ENCODE measurements at places on chromosomes 16 and 17.

GRCh38 chr16:75114179-75114945 is 2.2 kb downstream of the LDHD start:
- no peak for DNase-seq

DNA sequence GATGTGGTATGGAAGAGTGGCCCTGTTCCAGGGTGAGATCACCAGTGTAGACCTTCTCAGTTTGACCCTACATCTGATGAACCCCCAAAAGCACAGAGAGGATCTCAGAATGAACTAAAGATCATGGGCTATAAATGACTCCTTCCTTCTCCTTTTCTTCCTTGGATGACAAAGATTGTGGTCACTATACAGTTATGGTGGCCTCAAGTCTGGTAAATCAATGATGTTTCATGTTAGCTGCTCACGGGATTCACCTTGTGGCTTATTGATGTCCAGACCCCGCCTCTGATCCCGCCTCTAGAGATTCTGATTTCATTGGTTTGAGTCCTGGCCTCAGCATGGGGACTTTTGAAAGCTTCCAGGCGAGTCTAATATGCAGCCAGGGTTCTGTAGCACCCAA is 112.2 kb downstream of the PITPNC1 start:
- no peak for DNase-seq

GRCh38 chr17:1604831-1605528 is 23.7 kb downstream of the SLC43A2 start:
- DNase-seq = no peak

DNA sequence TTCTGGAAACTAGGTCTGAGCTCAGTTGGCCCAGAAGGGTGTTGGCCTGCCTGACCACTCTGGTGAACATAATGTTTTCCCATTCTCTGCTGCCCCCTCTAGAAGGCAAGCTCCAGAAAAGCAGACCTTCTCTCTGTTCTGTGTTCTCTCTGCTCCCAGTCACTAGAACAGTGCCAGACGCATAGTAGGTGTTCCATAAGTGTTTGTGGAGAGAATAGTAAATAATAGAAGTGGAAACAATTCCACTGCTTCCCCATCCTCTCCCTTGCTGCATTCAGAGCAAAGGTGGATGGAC is 32.2 kb upstream of the ETV4 start:
- DNase-seq = no peak

DNA sequence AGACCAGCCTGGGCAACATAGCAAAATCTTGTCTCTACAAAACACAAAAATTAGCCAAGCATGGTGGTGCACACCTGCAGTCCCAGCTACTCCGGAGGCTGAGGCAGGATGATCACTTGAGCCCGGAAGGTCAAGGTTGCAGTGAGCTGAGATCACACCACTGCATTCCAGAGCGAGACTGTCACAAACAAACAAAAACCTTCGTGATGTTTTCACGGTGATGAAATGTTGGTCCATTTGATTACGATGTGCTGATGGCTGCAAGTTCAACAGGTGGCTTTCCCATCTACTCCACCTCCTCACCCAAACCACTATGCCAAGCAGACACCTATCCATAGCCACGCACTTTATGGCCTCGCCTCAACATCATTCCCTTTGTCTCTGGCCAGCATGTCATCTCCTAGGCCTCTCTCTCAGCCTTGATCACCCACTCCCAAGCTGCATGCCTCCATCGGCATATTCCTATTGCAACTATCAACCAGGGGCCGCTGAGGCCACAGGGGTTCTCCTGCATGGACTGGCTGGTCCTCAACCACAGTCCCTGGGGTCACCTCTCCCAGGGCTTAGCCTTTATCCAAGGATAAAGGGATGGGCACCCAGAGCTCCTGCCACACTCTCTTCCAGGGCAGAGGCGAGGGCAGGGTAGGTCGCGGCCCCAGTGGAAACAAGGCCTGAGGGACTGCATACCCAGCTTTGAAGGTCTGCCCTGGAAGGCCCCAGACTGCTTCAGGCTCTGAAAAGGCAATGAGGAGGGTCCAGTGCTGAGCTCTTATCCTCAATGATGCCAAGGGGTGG is 17.1 kb upstream of the ALOX15B start:
- no peak for DNase-seq

DNA sequence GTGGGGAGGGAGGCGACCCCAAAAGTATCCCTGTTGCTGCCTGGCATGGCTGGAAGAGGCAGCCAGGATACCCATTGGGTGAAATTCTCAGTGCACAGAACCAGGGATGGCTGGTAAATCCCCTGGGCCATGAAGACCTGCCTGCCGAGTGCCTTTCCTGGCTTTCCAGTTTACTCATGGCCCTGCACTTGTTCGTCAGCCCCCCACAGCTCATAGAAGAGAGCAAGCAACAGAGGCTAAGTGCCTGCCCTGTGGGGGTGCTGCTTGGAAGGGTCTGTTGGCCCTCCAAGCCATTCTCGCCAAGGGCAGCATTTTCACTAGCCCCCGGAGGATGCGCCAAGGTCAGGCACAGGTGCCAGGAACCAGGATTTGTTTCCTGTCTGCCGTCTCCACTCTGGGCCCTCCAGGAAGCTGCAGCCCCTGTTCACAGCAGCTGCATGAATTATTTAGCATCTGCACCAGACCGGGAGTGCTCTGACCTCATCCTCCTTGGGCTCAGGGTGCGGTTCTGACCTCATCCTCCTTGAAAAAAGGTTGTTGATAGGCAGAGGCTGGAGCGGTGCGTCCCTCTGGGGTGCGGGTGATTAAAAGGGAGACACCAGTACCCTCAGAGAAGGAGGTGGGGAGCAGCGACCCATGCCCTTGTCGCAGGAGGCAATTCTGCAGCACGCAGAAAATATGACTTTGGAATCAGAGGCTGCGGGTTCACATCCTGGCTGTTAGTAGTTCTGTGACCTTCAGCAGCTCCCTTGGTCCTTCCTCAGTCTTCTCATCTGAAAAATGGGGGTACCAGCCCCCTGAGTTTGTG is 14.2 kb upstream of the CD300A start:
- no peak for DNase-seq

Measured in activated CD4-positive, alpha-beta T cell treated with anti-CD3 and anti-CD28 coated beads, Interleukin-2, amount 50 U/mL, for 24 hours (primary cell).